ENCODE measurements at places on chromosomes 3 and 15.

DNA sequence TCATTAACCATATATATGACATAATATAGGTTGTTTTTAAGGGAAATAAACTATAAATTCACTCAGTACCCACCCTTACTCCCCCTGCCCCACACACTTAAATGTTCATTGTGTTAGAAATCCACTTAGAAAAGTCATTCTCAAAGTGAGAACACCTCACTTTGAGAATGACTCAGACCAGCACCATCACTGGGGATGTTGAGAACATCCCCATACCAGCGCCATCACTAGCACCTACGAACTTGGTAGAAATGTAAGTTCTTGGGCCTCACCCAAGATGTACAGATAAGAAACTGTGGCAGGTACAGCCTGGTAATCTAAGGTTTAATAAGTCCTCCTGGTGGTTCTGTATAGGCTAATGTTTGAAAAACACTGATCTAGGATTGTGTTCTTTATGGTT is 362.6 kb downstream of the LPP start:
- DNase-seq, result no peak

GRCh38 chr3:59777667-59778077 is 727.8 kb upstream of the CFAP20DC start:
- no peak for DNase-seq

DNA sequence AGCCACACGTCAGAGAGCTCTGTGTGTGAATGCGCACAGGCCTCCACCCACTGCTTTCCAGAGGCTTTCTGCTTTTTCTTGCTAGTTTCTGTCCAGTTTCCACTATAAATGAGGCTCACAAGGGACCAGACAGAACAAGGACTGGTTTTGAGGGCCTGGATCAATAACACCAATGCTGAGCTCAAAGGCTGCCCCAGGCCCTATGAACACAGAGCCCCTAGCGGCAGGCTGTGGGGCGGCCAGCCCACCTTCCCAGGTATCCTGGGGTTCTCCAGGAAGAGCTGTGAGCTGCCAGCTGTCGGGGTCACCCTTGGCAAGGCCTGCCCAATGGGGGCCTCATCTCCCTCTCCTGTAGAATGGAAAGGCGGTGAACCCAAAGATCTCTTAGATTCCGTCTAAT is 2.2 kb upstream of the ITIH3 start:
- DNase-seq, result no peak

DNA sequence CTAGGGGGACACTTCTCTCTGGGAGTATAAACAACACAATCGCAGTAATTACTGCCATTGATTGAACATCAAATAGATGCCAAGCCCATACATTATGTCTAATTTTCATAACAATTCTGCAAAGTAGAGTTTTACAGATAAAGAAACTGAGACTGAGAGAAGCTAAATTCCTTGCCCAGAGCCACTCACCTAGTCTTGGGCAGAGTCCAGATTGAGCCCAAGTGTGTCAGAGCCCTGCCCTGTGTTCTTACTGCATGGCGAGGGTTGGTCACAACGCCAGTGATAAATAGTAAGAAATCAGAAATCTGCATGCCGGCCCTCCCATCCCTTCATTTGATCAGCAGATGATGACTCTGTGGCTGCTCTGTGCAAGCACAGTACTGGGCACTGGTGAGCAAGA is 106.3 kb downstream of the C3orf70 start:
- no peak for DNase-seq

GRCh38 chr15:57651445-57651844 is 55.1 kb upstream of the POLR2M start:
- DNase-seq, result no peak

- no peak for DNase-seq
These were observed 87.0 kb downstream of the DPPA2 start for GRCh38 chr3:109229174-109229847.

- no peak for DNase-seq
These were observed 27.4 kb downstream of the SCG5 start for GRCh38 chr15:32668942-32669341.

GRCh38 chr3:25056-25455 is 171.5 kb upstream of the CHL1 start:
- DNase-seq, result no peak

DNA sequence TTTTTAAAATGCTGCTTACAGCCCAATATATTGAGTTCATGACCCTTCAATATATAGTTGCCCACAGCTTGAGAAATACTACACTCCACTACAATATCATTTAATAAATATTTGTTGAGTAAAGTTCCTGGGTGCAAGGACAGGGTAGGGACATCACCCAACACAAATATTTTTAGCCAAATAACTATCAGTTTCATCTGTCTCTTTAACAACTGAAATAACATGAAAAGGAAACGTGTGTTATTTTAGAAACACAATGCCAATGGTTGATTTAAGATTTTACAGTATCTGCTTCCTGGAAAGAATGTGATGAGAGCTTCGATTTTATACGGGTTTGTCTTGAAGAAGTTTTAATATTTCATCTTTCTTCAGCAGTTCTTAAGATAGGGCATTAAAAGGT is 67.7 kb upstream of the CDV3 start:
- DNase-seq, result no peak

DNA sequence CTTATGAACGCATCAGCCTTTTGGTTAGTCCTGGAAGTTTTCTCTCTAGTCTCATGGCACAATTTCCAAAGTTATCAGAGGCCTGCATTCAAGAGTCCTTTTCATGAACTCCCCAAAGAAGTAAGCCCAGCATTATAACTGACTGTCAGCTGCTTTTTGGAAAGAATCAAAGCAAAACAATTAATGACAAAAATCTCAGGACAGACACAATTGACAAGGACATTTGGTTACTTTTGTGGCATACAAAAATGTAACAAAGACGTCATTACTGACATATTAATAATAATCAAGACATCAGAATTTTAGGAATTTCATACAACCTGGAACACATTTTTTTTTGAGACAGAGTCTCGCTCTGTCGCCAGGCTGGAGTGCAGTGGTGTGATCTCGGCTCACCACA is 21.2 kb downstream of the KATNBL1 start:
- no peak for DNase-seq

All from urothelium cell line (cell line).